ENCODE measurements at places on chromosomes 3 and 15.

DNA sequence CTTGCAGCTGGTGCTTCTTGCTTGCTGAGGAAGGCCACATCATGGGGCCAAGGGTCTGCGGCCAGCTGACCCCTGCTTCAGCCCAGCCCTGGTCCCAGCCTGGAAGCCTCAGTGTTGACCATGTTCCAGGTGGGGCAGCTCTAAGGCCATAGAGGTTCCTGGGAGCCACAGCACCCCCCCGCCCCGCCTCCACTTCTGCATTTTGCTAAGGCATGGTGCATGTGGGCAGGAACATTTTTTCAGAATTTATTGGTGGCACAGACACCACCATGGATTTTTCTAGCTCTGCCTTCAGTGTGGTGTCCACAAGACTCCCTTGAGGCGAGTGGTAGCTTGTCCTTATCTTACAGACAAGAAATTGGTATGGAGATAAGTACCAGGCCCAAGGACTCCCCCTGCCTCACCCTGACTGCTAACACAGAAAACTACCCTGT is 1.9 kb upstream of the CHST14 start:
- DNase-seq, result no peak

DNA sequence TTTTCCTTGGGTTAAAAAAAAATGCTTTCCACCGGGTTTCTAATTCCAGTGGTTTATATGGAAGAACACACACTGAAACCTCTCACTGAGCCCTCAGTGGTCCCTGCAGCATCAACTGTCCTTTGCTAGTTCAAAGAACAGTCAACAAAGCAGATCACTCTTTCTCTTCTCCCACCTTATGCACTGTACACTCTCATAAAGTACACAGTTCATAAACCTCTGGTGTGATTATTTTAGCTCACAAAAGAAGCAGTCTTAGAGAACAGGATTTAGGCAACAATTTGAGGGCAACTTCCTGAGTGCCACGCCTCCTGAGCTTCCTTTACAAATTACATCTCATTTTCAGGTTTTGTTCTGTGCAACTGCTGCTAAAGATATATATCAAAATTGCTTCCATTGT is 728.4 kb upstream of the GOLIM4 start:
- DNase-seq, result no peak

DNA sequence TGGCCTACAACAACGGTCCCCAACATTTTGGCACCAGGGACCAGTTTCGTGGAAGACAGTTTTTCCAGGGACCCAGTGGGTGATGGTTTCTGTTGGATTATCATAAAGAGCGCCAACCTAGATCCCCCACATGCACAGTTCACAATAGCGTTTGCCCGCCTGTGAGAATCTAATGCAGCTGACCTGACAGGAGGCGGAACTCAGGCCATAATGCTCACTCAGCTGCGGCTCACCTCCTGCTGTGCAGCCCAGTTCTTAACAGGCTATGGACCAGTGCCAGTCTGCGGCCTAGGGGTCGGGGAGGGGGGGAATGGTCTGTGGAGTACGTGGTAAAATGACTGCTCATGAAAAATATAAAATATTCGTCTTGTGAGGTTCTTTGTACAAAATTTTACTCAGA is 518.5 kb upstream of the CADM2 start:
- no peak for DNase-seq

DNA sequence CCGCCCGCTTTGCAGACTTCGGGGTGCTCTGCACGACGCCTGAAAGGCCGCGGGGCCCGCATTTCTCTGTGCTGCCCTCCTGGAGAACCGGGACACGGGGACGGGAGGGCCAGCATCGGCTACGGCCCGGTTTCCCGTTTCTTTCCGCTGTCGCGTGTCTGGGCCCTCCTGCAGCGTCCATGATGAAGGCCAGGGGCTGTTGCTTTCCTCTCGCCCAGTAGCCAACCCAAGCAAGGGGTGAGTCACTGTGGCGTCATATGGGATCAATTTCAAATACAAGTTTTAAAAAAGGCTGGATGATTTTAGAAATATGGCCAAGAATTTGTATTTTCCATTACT is 435 bp downstream of the SLC35G2 start:
- DNase-seq, result peak; percentile 18

GRCh38 chr3:16606398-16606797 is 1.2 kb upstream of the DAZL start:
- DNase-seq, result no peak

GRCh38 chr3:64104691-64105111 is 81.4 kb upstream of the PSMD6 start:
- no peak for DNase-seq

DNA sequence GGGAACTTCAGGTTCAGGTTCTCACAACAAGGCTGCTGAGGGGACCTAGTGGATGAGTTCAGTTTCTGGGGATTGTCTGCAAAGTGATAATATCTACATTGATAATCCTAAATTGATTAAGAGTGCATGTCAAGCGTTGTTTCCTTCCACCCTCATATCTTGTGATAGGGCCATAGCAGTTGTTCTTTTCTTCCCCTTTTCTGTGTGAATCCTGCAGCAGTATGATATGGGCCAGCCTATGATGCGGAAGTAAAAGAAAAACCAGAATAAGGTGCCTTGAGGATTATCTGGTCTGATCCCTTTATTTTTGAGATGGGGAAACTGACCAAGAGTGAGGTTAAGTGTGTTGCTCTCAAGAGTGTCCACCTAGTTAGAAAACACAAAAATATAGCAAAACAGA is 86.2 kb downstream of the MITF start:
- DNase-seq, result no peak

GRCh38 chr15:48501208-48501607 is 144.3 kb downstream of the FBN1 start:
- no peak for DNase-seq

GRCh38 chr3:175433026-175433674 is 574.0 kb downstream of the NAALADL2 start:
- no peak for DNase-seq
